ENCODE measurements at places on chromosomes 6 and 20.

DNA sequence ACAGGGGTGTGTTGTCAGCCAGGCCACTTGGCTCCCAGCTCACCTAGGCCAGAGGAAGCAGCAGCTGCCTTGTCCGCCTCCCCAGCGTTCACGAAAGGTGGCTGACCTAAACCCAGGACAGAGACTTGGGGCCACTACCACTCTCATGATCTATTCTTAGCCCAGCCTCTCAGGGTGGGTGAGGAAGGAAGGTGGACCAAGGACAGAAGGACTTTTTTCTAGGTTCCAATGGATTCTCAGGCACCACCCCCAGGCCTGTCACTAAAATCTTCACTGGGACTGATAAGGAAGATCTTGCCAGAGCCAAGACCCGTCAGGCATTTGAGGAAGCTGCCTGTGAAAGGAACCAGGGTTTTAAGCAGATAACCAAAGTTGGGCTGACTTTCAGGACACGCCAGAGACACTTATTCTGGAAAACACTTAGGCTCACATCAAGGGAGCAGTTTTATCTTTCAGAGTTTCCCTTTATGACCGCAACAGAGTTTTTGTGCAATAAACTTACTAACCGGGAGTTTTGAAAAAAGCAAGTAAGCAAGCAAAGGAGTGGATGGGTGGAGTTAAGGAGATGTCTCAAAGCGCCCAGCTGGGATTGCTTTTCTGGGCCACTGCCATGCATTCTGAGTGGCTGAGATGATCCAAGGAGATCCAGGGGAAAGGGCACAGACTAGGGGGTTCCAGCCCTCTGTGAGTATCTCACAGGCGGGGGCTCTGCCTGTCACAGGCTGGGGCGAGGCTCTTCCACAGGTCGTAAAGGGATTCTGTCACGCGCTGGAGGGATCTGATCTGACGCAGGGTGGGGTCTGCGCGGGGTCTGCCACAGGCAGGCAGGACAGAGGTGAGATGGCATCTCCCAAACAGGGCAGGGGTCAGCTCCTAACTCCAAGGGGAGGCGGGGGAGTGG is 989 bp downstream of the FITM2 start:
- peak; percentile 35 for DNase-seq

DNA sequence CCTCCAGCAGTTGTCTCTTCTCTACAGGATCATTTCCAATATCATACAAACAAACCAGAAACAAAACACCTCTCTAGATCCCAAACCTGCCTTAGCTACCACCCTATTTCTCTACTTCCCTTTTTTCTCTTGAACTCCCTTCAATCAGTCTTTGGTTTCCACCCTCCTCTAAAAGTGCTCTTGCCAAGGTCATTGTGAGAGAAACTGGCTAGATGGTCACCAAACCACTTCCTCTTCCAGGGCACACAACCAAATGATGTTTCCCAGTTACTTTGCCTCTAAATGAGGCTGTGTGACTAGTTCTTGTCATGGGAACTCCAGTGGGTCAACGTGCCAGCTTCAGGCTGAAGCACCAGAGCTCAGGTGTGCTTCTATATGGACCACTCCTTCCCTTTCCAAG is 85.8 kb upstream of the ARMC2 start:
- DNase-seq, result no peak

- DNase-seq, result no peak
These were observed 278.0 kb upstream of the CDH4 start for GRCh38 chr20:60974022-60974421.

GRCh38 chr6:157304899-157305663 is 18.2 kb downstream of the TMEM242 start:
- DNase-seq, result no peak

DNA sequence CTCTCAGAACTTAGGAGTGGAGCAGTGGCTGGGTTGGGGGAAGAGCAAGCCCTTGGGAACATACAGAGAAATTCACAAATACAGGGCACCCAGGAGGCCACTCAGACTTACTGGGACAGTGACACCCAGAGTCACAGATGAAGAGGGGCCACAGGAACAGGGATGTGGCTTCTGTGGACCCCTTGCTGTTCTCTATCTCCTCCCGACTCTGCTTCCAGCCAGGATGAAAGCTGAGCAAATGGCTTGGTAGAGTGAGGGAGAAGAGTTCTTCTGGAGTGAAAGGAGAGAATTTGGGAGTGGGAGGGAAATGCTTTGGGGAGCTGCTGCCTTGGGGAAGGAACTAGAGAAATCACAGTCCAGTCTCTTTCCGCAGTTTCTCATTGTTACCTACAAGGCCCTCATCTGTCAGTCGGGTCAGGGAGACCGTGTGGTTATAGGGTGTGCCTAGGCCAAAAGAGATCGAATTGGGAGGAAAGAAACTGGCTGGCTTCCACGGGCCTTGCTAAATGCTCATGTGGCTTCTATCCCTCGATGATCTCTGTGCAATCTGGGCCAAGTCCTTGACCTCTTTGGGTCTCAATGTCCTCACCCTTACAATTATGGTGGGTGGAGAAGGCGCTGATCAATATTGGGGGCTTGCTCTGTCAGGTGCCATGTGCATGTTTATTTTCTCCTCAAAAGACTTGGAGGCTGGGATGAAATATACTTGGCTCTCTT is 17.0 kb downstream of the FOXP4 start:
- no peak for DNase-seq

DNA sequence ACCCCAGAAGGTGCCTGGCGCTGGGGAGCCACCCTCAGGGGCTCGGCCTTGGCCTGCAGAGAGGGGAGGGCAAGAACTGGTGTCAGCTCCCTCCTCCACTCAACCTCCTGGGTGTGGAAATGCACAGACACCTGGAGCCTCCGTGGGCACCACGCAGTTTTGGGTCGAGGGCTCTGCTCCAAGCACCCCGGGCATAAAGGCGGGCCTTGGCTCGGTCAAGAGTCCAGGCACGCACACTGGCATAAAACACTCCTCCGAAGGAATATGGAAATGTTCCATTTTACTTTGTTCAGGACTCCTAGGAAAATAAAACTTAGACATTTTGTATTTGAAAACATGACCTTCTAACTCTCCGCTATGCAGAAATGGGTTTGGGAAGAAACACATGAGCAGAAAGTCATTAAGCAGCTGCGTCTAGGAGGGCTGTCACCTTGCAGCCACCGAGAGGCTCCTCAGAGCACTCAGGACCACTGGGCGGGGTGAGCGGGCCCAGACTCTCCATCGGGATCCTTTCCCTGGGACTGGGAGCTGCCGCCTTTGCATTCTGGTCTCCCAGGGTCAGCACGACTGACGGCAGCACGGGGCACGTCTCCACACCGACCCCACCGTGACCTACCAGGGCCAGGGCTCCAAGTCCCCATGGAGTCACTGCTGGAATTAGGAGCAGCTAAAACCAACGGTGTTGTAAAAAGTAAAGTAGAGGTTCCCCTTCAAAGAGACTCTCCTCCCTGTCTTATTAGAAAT is 46.0 kb upstream of the DACT2 start:
- DNase-seq, result no peak

All from right lung (tissue), 10 donors.